Thoracic aorta (tissue), 2 donors: ENCODE measurements at places on chromosomes 2 and 18. TPM values are rescaled to one million over a fixed set of nuclear protein-coding genes. Genes with fewer than 3 reads are reported as not detected.

DSEL gene
- total RNA-seq: 38.5 TPM

DYSF gene
- 15.2 TPM for total RNA-seq

MAL gene
- not detected for total RNA-seq

IL18R1 gene
- 22.2 TPM for total RNA-seq

COPS8 gene
- total RNA-seq: 62.8 TPM

SGO2 gene
- 2.6 TPM for total RNA-seq

SCN7A gene
- 9.0 TPM for total RNA-seq

BMP10 gene
- total RNA-seq: not detected

FAM124B gene
- 1.1 TPM for total RNA-seq

- DNase-seq: no peak
Observed at GRCh38 chr2:205744074-205744591, 61.8 kb downstream of the NRP2 start.

- DNase-seq: no peak
Observed at GRCh38 chr2:234469251-234469845, 27.5 kb downstream of the ARL4C start.

GRCh38 chr18:45980229-45980628, 13.1 kb upstream of the EPG5 start:
- no peak for DNase-seq

GRCh38 chr2:200439981-200440380, 69.9 kb downstream of the KCTD18 start:
- DNase-seq: no peak

- DNase-seq: no peak
Observed at GRCh38 chr18:25077038-25077943, 274.7 kb downstream of the ZNF521 start.

- no peak for DNase-seq
Observed at GRCh38 chr2:70012887-70013286, 51.5 kb upstream of the ASPRV1 start.

- no peak for DNase-seq
Observed at GRCh38 chr18:53952700-53953099, 271.8 kb downstream of the MBD2 start.

DNA sequence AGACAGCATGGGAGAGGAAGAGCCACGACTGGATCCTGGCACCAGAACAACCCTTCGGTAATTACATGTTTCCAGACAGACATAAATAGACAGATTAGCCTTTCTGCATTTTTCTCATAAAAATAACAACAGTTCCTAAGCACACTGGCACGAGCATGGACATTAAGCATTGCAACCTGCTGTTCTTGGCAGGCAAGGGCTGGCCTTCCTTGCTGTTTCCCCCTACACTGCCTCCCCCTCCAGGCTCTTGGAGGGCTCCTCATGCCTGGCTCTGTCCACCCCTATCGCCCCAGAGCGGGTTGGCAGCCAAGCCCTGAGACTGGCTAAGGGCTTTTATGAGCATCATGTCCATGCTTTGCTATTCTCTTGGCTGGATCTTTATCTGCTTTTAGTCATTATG, 89.6 kb downstream of the TTC32 start:
- peak; percentile 63 for DNase-seq

DNA sequence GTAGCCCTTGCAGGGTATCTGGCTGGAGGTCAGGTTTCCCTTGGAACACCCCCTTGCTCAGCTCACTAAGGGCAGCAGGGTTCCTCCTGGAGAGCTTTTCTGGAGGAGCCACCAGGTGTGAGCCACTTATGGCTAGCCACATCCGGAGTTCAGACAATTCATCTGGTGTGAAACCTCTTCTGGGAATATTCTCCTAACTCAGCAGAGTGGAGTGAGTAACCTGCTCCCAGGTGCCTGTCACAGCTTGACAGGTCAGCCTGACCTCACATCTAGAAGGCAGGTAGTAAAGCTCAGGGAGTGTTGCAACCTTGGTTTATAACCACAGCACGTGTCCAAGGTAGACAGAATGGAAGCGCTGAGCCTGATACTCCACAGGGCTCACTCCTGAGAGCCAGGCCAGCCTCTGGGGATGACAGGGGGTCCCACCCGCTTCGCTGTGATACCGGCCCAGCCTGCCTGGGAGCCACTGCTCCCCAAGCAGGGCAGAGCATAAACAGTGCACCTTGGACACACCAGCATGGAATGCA, 62.6 kb upstream of the TGFA start:
- DNase-seq: no peak

DNA sequence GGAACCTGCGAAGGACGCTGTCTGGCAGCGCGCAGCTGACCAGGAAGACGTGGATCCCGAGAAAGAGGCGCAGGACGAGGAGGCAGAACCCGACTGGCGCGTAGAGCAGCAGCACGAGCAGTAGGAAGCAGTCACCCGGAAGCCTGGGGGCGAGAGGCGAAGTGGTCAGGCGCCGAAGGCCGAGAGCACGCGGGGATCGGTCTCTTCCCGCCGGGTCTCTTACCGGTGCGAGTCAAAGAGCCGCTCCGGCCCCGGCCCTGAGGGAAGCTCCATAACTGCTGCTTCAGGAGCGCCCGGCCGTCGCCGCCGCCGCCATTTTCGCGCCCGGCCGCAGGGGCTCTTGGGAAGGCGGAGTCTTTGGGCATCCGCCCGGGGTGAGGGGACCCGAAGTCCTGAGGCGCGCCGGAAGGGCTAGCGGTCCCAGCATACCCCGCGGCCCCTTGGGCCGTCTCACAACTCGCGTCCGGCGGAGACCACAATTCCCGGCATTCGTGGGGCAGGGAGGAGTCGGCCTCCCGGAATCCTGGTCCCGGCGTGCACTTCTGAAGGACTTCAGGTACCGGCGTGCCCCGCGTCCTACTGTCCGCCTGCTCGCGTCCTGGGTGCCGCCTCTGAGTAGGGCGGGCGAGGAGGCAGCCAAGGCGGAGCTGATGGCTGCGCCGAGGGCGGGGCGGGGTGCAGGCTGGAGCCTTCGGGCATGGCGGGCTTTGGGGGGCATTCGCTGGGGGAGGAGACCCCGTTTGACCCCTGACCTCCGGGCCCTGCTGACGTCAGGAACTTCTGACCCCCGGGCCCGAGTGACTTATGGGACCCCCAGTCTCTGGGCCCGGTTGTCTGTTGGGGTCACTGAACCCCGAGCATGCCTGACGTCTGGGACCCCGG, at the start of the genes AUP1 and HTRA2:
TSS of gene AUP1 (minus strand) at position 350 of the 882 bp plus-strand sequence. CDS start at position 273, 77 bp downstream.
TSS of gene HTRA2 (plus strand) at position 577 of the 882 bp plus-strand sequence. CDS start at position 651, 74 bp downstream.
- peak; percentile 94 for DNase-seq
